ENCODE measurements at places on chromosomes 1 and 21.

DNA sequence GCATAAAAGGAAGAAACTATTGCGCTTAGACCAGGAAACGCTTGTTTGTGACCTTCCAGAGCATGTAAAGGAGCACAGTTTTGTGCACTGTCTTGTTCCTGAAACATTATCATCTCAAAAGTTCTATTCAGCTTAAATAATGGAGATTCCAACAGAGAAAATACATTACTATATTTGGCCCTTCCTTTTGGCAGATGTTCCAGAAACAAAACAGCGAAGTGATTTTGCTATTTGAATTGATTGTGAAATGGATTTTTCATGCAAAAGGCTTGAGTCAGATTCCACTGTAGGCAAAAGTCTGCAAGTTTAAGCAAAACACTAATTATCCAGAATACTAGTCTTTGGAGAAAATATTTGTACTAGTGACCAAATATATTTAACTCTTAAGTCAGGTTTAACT, 80.3 kb upstream of the PTBP2 start:
- no peak for DNase-seq

DNA sequence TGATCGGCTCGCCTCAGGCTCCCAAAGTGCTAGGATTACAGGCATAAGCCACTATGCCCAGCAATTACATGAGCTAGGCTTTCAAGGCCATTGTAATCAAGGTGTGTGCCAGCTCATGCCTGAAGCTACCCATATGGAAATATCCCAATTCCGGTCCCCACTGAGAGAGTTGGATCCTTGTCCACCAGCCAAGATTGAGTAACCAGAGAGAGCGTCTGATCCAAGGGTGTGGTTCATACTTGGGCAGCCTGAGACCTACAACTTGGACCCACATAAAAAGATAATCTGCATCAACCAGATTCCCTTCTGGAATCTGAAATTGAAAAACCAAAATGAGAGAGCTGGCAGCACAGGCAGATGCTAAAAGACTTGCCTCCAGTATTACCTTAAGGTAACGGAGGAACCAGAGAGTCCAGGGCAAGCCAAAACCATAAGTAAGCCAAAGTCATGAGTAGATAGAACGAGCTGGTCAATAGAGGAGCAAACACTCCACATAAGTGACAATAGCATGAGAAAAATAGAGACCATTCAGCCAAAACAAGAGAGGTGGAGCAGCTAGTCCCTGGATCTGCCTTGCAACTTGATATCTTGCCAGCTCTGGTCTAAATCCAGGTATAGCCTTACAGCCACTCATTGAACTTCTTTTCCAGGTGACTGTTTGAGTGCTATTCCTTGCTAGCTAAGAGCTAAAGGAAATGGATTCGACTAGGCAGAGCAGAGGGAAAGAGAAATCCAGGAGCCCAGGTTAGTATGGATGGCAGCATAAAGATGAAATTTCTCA, 63.8 kb upstream of the ATP1A1 start:
- DNase-seq, result no peak

DNA sequence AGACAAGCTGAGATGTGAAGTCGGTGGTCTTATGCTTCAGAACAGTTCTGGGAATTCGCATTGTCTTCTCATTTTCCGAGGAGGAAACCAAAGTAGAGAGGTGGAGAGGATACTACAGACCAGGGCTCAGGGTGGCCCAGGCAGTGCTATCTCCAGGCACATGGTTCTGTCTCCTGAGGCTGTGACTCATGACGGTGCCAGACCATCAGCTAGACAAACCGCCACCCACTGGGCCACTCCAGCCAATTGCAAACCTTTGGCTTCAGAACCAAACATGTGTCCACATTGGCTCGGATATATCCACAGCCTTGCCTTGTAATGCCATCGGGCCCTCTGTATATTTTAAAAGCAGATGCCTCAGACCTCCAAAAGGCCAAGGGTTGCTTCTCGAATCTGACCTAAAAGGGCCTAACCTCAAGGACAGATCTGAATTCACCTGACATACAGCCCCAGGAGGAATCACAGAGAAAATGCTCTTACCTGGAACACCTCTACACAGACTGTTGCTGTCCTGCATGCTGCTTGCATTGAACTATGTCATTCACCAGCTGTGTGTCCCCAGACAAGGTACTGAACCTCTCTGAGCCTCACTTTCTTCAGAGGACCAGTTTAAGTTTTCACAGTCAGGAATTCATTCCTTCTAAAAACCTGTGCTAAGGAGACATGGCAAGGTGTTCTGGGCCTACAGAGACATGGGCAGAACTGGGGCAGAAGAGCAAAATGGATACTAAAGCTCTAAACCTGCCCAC, 224.9 kb upstream of the JUN start:
- no peak for DNase-seq

- no peak for DNase-seq
Observed at GRCh38 chr1:11456965-11457364, 22.0 kb upstream of the DISP3 start.

DNA sequence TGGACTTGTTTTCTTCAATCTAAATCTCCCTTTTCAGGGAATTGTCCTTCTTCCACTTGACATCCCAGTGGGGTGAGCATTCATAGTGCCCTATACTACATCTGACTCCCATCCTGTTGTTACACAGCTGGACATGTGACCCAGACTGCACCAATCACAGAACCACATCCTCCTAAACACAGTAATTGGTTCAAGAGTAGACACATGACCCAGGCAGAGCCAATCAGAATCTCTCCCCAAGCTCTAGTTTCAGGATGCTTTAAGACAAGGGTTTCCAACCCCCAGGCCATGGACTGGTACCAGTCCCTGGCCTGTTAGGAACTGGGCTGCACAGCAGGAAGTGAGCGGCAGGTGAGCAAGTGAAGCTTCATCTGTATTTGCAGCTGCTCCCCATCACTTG, 5.6 kb upstream of the DDOST start:
- DNase-seq, result no peak

DNA sequence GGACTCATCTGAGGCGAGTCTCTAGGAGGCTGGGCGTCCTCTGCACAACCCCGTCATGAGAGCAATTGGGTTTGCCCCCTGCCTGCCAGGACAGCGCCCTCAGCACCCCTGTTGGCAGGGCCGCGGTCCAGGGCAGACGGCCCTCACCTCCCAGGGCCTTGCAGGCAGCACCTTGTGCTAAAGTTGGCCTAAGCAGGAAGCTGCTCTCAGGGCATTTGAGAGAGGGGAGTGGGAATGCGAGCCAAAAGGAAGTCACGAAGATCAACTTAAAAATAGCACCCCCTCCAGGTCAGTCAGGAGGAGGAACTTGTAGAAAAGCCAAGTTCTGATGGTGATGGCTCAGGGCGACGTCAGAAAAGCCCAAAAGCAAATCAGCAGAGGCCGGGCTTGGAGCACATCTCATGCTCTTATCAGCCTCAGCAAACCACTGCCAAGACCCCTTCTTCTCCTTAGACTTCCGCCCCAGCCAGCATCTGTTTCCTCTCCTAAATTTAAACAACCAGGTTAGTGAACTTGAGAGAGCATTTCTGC, 12.6 kb upstream of the ADORA3 start:
- DNase-seq, result no peak

GRCh38 chr1:108327534-108328466, 83.9 kb upstream of the NBPF4 start:
- DNase-seq, result no peak

DNA sequence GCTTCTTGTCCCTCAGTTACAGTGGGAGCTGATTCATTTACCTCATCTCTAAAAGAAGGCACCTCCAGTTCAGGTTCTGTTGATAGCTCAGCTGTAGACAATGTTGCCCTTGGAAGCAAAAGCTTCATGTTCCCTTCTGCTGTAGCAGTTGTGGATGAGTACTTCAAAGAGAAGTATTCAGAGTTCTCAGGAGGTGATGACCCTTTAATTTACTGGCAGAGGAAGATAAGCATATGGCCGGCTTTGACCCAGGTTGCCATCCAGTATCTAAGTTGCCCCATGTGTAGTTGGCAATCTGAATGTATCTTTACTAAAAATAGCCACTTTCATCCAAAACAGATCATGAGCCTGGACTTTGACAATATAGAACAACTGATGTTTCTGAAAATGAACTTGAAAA, 4.5 kb downstream of the ZBED6 start:
- DNase-seq, result no peak
